ENCODE measurements at places on chromosomes 1 and 21.

DNA sequence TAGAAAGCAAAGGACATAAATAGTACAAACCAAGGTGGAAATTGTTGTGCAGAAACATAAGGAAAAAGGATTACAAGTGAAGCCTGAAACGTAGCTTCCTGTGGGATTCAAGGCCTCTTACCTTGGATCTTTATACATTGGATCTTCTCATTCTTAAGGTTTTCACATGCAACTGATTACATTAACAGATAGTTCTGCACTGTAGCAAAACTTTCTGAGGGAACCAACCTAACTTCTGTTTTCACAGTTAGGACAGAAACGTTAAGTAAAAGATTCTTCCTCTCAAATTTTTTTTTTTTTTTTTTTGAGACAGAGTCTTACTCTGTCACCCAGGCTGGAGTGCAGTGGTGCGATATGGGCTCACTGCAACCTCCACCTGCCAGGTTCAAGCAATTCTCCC, 7.8 kb upstream of the TM2D1 start:
- no peak for DNase-seq

GRCh38 chr1:154411525-154411924, 6.4 kb downstream of the IL6R start:
- no peak for DNase-seq

GRCh38 chr1:48530727-48531351, 58.8 kb upstream of the SPATA6 start:
- no peak for DNase-seq

DNA sequence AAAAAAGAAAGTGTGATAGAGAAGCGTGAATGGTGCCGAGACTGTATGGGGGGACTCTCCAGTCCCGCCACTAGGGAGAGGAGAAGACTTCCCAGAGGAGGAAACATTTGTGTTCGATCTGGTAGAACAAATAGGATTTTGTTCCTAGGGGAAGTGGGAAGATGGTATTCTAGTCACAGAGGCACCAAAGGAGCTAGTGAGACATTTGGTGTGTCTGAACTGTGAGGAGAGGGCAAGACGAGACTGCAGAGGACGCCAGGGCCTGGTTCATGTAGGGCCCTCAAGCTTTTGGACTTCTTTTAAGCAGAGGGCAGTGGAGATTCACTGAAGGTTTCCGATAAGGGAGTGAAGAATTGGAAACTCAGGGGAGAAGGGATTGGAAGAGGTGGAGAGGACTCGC, 2.9 kb downstream of the BTBD19 start:
- no peak for DNase-seq

DNA sequence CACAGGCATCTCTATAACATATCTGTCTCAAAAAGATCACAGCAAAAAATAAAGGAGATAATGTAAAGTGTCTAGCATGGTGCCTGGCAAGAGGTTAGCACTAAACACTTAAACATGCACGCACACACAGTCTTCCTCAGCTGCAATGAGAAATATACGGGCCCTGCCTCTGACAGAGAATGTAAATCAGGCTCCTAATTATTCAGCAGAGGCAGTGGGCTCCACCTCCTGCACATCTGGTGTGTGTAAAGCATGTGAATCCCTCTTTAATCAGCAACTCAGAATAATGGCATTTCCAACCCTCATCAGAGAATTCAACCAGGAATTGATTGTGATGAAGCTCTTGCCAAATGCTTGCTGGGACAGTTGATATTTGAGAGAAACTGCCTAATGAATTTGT, 85.6 kb upstream of the KCNA3 start:
- no peak for DNase-seq

DNA sequence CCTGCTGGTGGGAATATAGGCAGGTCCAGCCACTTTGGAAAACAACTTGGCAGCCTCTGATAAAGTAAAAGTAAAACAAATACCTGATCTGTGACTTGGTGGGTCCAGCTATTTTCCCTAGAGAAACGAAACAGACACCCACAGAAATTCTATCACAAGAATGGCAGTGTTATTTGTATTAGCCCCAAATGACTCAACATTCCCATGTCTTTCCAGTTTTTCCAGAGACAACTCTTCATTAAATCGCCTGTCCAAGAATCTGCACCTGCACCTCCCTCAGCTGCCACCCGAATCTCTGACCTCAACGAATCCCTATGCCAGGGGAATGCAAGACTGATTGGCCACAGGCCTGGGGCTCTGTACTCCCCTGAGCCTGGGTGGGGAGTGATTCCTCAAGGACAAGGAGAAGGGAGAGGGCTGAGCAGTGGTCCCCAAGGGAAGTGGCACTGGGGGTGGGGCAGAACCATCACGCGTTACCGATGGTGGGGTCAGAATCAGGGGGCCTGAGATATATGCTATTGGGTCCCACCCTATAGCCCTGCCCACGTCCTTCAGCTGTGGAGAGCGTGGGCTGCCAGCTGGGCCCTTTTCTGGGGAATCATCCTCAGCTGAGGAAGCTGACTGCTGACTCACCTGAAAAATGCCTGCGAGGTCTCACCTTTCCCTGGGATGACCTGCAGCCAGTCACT, 553.0 kb downstream of the PTPRU start:
- no peak for DNase-seq

DNA sequence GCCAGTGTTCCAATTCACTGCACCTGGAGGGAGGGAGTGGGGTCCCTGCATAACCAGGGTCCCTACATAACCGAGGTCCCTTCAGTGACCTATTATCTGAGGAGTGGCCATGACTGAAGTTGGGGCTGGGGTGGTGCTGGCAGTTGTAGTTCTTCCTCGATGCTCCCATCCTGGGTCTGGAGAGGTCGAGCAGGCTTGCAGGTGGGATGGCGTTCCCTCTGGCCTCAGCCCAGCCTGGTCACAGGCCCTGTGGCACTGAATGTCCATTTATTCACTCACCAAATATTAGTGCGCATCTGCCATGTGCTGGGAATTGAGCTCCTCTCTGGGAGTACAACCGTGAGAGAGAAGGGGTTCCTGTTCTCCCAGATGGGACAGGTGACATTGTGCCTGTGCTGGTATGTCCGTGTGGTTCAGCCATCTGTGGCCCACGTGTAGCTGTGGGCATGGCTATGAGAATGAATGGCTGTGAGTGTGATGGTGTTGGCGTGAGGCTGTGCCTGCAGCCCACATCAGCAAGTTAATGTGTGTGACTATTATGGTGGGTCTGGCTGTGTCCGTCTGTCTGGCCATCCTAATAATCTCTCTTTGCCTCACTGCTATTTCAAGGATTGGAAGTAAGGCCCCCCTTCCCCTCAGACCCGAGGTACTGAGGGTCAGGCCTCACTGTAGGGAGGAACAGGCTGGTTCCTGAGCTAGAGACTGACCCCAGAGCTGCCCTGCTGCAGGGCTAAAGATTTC, 3.9 kb upstream of the SLC6A9 start:
- no peak for DNase-seq

DNA sequence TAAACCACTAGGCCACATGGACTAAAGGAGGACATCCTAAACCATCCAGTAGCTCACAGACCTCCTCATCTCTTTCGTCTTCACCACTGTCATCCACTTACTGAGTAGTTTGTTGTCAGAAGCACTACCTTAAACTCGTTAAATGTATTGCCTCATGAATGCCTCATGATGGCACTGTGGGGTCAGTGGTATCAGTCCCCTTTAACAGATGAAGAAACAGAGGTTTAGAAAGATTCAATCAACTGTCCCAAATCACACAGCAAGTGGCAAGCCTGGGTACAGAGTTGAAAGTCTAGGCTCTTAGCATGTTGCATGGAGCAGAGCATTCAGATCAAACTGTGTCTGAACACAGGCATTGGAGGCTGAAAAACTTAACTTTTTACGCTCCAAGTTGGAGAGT, 183.6 kb upstream of the KIAA0040 start:
- DNase-seq, result no peak

DNA sequence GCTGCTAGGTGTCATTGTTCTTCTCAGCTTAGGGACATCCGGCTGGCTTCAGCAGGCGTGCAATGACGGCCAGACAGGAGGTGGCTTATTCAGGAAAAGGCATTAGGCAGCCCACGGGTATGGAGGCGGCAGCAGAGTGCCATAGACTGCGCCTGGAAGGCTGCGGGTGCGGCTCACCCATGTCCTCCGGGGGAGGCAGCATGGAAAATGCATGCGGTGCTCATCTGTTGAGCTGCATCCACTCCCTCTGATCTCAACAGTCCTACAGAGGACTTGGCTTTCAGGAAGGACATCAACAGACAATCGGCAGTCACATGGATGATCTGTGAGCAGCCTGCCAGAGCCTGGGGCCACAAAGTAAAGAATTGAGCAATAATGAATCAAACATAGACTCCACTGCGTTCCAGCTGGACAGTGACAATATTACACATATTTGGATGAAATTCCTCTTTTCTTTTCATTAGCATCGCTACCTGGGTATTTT, 42.9 kb downstream of the UMODL1 start:
- no peak for DNase-seq

DNA sequence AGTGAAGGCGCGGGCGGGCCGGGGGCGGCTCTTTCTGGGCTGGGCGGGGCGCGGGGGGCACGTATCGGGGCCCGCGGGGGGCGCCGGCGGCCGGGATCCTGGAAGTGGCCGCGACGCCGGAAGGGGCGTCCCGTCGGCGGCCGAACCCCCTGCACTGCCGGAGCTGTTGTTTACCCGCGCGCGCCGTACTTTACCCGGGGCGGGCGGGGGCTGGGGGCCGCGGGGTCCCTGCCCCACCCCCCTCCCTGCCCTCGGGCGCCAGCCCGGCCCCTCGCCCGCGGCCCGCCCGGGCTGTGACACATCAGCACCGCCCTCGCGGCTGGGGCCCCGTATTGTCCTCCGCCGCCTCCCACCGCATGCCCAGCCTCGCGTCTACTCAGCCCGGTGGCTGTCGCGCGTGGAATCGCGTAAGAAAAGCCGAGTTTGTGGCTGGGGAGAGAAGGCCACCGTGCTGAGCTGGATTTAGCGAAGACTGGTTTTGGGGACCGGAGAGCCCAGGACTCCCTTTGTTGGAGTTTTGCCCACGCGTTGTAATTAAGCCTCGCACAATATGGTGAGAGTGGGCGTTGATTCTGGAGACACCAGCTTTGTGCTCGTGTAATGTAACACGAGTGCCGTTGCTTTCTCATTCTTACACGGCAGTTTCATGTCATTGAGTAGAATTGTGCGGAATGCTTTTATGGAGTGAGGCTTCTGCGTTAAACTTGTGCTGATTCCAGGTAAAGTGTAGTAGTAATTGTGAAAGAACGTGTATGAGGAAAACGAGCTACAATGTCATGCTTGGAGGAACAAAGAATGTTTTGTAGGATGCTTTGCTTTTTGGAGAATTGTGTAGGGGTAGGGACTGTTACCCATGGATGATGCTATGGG, 559 bp downstream of the BACH1 start:
- DNase-seq, result peak; percentile 67

DNA sequence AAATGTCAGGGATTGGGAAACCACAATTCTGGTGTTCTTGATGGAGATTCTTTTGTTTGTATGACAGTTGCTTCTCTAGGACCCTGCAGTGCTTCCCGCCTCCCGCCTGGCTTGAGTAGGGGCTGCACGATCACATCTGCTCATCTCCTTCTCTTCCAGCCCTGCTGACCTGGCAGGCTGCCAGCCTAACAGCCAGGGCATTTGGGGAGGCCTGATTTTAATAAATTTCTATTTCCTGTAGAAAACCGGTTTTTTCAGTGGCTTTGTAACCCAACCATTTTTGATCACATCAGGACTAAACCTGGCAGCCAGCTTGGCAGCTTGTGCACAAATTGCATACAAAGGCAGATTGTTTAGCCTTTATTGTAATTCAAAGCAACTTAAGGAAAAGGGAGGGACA, 78.9 kb downstream of the UBE2U start:
- no peak for DNase-seq

GRCh38 chr1:227372726-227373130, 54.4 kb upstream of the CDC42BPA start:
- DNase-seq, result no peak

DNA sequence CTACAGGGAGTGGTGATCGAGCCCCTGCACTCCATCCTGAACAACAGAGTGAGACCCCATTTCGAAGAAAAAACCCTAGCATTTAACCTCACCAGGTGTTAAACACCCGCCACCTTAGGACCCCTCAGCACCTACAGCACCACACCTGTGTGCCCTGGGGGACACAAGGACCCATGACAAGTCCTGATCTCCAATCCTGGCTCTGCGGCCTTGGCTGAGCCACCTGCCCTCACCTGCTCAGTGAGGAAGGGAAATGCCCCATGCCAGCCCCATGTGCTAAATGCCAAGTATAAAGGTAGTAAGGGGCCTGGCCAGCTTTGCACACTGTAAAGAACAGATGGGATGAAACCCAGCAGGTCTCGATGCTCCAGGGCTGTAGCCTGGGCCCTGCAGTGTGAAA, 11.1 kb downstream of the MRTO4 start:
- DNase-seq, result no peak

GRCh38 chr21:17660862-17661261, 48.2 kb upstream of the BTG3 start:
- no peak for DNase-seq

DNA sequence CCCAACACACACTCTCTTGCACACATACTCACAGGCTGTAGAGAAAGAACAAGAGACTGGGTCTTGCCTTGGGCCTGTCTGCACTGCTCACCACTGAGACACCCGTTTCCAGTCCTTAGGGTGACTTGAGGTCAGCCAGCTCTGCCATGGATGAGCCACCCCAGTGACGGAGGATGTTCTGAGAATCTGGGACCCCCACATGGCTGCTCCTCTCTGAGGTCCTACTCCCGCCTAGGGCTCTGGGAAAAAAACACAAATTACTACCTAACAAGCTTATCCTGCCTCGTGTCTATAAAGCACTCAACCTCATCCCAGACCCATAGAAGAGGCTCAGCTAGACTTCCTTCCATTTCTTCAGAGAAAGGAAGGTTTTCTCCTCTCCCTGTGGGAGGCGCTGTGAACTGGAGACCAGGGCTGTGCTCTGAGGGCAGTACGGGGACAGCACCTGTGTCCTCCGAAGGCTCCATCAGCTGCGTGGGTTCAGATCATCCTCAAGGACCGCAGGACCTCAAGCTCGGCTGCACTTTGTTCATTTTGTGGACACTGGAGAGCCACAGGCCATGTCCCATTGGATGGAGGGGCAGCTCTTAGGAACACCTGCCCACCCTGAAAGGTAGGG, 4.3 kb upstream of the CLEC20A start:
- no peak for DNase-seq

- DNase-seq, result no peak
Observed at GRCh38 chr1:53256511-53257453, 18.5 kb upstream of the MAGOH start.

DNA sequence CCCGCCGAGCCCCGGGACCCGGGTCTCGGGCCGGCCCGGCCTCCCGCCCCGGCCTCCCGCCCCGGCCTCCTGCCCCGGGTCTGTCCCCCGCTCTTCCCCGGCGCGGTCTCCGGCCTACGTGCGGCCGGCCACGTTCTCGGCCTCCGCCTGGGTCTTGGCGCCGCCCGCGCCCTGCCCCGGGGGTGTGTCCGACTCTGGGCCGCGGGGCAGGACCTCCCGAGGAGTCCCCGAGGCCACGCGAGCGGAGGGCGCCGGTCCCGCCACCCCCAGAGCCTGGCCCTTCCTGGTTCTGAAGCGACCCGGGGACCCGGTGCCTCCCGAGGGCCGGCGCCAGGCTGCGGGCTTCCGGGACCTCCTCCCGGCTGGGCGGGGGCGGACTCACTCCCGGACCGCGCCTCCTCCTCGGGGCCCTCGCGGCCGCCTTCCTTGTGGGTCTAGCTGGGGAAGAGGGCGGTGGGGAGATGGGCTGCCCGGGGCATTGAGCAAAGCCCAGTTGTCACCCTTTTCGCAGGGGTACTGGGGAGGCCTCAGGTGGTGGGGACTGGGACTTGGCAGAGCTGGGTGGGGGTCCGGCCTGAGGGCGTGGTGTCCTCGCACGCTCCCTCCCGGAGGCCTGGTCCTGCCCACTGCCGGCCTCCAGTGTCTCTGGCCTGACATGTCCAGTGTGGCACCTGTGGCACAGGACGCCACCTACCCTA, 558 bp downstream of the PFKL start:
- peak; percentile 44 for DNase-seq

GRCh38 chr1:37795340-37796125, 1.9 kb downstream of the MANEAL start:
- DNase-seq, result peak; percentile 26

All from central memory CD4-positive, alpha-beta T cell (primary cell).